Mucosa of gallbladder (tissue), 1 donor: ENCODE measurements at places on chromosomes 12 and 14. TPM values are rescaled to one million over a fixed set of nuclear protein-coding genes. Genes with fewer than 3 reads are reported as not detected.
A peak's percentile ranks its signal among the peaks of the same experiment; 100 is the strongest.

Gene EIF2S3B
- total RNA-seq: 2.6 TPM

Gene NRL
- 2.8 TPM for total RNA-seq

Gene NEMP1
- total RNA-seq: 11.4 TPM

Gene ENDOU
- not detected for total RNA-seq

Gene ITGA7
- 152 TPM for total RNA-seq

Gene MYL6B
- total RNA-seq: 53.7 TPM

Gene AQP2
- not detected for total RNA-seq

Gene SRSF5
- 343 TPM for total RNA-seq

DNA sequence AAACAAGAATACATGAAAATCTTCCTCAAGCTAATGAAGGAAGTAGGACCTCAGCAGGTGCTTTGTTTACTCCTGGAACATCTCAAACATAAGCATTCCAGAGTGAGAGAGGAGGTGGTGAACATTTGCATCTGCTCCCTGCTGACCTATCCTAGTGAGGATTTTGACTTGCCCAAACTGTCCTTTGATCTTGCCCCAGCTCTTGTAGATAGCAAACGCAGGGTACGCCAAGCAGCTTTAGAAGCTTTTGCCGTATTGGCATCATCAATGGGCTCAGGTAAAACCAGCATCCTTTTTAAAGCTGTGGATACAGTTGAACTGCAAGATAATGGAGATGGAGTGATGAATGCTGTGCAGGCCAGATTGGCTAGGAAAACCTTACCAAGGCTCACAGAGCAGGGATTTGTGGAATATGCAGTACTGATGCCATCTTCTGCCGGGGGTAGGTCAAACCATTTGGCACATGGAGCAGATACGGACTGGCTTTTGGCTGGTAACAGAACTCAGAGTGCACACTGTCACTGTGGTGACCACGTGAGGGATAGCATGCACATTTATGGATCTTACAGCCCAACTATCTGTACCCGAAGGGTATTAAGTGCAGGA, 1.9 kb downstream of the TOGARAM1 start:
- DNase-seq: no peak

GRCh38 chr14:104509673-104510072, 69.9 kb upstream of the C14orf180 start:
- DNase-seq: no peak

DNA sequence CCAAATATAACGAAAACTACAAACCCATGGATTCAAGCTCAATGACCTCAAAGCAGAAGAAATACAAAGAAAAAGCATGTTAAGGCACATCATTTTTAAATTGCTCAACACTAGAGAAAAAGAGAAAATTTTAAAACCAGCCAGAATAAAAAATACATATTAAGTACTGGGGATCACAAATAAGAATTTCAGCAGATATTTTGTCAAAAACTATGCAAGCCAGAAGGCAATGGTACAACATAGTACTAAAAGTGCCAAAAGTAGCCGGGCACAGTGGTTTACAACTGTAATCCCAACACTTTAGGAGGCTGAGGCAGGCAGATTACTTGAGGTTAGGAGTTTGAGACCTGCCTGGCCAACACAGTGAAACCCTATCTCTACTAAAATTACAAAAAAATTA, 10.2 kb downstream of the SGPP1 start:
- DNase-seq: no peak

DNA sequence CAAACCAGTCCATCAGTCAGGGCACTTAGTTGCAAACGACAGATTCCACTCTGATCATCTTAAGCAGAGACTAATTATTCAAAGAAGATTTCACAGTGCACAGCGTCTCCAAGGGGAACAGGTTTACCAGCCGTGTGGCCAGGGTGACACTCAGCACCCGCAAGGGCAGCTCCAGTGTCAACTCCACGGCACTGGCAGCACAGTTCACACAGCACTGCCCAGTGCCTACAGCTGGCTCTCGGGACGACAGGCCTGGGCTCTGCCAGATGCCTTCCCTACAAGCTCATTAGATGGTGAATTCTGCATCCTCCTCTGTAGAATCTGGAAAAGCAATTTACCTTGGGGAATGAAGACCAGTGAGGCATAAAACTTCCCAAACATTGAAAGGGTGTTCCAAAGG, 4.9 kb downstream of the OR10P1 start:
- no peak for DNase-seq

DNA sequence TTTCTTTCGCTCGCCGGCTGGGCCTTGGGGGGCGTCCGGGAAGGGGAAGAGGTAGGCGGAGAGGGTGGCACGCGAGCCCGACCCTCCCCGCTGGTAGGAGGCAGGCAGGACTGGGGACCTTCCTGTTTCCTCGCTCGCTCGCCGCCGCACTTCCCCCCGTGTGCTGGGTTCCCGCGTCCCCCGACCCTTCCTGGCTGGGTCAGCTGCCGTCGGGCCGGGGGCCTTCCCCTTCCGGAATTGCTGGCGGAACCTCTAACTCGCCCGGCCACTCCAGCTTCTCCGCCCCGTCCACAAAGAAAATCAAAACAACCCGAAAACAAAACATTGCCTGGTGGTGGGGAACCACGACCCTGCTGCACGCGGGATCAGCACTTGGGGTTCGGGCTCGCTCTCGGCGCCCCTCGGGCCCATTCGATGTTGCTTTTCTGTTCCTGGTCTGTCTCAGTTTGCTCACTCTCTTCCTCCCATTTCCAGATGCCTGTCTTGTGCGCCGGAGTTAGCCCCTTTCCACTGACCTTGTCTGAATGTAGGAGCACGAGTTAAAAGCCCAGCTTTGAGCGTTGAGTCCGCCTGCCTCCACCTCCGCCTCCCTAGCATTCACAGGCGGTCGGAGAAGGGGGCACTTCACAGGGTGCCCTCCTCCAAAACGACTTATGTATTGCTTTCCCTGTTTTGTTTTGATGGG, 581 bp downstream of the PAPOLA start:
- peak; percentile 42 for DNase-seq

- no peak for DNase-seq
These were observed 2.3 kb downstream of the HMGA2 start for GRCh38 chr12:65826353-65827171.

DNA sequence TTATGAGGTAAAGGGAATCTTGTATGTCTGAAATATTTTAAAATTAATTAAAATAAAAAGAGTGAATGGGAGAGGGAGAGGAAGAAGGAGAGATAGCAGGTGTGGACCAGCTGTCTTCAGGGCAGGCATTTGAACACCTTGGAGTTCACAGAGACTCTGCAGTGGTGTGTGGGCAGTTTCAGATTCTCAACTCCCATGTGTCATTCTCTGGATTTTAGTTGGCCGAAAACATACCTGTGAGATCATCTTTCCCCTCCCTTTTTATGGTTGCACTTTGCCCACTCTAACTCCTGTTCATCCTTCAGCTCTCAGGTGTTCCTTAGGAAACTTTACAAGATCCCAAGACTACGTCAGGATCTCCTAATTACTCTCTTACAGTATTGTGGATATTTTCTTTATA, 108.1 kb downstream of the ERC1 start:
- no peak for DNase-seq

DNA sequence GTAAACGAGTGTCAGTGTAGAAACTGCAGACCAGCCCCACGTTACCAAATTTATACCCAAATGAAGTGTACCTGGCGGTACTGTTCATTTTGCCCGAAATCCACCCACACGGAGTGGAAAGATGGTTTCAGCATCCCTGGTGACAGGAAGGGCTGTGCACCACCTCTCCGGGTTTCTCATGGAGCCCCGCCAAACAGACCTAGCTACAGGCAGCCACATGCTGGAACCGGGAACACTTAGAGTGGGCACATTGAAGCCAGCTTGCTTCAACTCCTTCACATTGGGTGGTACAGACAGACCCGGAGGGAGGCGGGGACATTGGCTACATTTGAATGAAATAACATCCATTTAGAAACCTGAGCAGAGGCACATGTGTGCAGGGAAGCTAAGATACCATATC, 84.4 kb downstream of the PPP2R5C start:
- no peak for DNase-seq

DNA sequence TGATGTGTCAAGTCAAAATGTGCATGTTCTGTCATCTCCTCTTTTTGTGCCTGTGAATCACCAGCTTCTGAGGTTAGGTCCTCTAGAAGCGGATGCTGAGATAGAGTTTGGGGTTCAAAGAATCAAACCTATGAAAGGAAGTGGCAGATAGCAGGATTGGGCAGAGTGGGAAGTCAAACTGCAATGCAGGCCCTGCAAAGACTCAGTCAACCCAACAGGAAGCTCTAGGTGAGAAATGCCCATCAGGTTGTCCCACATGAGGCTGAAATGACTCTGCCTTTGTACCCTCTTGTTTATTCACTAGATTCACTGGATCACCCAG, 4.5 kb upstream of the MIA2 start:
- DNase-seq: no peak

DNA sequence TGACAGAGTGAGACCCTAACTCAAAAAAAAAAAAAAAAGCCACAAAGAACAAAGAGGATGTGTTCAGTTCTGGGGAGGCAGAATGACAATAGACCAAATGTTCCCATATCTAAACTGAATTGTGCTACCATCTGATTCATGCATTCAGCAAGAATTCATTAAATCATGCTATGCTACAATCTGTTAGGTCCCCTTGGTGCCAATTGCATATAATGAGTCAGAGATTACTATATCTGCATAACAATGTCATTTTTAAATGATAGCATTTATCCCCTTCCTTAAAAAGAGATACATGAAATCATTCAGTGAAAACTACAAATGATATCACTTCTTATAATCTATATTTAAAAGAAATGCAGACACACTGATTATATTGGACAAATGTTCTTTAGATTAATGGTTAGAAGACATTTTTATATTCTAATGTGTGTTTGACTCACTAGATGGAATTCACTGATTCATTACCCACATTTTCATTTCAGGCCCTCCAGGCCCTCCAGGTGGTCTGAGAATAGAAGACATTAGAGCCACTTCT, 207.6 kb upstream of the PDZRN4 start:
- no peak for DNase-seq

GRCh38 chr12:2264651-2265232, 212.0 kb downstream of the CACNA1C start:
- DNase-seq: peak; percentile 42

DNA sequence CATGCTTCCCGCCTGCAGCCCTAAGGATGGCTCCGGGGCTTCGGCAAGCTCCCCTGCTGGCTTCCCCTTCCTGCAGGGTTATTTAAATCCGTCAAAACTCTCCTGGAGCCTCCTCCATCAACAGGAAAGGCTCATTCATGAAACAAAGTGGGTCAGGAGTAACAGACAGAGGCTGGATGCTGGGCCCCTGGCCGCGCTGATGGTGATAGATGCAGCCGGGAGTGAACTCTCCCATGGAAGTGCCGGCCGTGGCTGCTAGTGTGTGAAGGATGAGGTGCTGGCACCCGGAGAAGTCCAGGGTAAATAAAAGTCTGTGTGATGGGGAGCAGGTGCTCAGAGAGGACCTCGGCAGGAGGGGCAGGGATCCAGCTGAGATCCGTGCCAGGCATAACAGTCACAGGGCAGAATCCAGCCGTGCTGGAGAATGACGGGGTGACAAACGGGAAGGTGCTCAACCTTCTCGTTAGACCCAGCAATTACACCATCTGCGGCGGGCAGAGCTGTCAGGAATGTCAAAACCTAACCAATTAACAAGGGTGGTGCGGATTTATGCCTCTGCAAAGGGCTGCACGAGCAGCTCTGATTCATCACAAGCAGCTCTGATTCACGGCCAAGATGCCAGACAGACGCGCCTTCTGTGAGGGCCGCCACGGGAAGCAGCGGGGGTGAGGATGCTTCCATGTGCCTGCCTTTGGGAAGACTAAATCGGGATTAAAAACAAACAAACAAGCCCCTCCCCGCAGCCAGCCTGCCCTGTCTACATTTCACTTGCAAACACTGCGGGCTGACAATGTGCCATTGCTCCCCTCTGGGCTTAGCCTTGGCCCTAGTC, 55.6 kb downstream of the SYNE3 start:
- DNase-seq: peak; percentile 34

DNA sequence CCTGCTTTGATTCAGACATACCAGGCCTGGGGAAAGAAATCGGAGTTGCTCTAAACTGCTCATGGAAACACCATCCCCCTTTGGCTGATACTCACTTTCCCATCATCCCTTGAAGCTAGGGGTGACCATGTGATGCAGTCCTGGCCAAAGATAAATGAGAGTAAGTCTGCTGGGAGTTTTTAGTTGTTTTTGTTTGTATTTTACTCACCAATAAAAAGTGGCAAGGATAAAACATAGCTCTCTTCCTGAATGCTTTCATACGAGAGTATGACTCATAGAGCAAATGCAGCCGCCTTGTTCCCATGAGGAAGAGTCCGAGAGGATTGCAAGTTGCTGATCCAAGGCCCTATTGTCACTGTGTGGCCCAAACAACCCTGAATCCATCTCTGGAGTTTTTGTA, 126.4 kb upstream of the TMEM132C start:
- no peak for DNase-seq

DNA sequence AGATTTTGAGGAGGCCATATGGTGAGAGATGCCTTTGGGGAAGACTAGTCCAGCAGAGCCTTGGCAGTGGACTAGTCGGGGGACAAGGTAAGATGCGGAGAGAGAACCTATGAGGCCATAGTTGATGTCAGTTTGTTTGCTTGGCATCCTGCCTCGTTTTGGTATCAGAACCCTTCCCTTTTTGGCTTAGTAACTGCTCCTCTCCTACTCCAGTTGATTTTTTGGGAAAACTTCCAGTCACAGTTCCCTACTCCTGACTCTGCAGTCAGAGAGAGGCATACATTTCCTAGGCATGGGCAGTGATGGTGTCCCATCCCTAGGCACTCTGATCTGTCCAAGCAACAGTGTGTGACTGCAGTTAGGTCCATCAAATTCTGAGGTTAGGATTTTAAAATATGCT, 398.3 kb downstream of the AEBP2 start:
- no peak for DNase-seq

GRCh38 chr14:81247271-81247766, 26.6 kb upstream of the GTF2A1 start:
- DNase-seq: no peak

DNA sequence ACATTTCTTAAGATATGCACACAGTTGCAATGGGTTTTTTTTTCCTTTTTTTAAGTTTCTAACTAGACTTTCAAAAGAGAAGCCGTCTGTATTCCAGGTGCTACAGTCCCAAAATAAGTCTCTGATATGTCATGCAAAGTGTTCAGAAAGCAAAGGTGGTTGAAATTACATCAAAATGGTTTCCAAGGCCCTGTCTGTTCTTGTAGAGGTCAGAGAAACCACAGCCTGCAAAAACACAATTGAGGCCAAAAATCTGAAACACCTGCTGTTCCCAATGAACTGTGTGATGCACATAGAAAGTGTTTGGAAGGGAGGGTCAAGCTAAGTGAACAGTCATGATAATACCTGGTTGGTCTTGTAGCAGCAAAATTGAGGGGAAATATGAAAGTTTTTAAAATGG, 91.0 kb downstream of the VRK1 start:
- DNase-seq: no peak

GRCh38 chr14:100010679-100011078, 54.5 kb upstream of the EVL start:
- no peak for DNase-seq

- DNase-seq: peak; percentile 36
These were observed 63.4 kb upstream of the DICER1 start for GRCh38 chr14:95220663-95221231.

- no peak for DNase-seq
These were observed 86.8 kb downstream of the ADGRD1 start for GRCh38 chr12:131040491-131040890.
